ENCODE measurements at places on chromosomes 6 and 20. TPM values are rescaled to one million over a fixed set of nuclear protein-coding genes. Genes with fewer than 3 reads are reported as not detected.

The PACRG gene
- 1.7 TPM for total RNA-seq

DNA sequence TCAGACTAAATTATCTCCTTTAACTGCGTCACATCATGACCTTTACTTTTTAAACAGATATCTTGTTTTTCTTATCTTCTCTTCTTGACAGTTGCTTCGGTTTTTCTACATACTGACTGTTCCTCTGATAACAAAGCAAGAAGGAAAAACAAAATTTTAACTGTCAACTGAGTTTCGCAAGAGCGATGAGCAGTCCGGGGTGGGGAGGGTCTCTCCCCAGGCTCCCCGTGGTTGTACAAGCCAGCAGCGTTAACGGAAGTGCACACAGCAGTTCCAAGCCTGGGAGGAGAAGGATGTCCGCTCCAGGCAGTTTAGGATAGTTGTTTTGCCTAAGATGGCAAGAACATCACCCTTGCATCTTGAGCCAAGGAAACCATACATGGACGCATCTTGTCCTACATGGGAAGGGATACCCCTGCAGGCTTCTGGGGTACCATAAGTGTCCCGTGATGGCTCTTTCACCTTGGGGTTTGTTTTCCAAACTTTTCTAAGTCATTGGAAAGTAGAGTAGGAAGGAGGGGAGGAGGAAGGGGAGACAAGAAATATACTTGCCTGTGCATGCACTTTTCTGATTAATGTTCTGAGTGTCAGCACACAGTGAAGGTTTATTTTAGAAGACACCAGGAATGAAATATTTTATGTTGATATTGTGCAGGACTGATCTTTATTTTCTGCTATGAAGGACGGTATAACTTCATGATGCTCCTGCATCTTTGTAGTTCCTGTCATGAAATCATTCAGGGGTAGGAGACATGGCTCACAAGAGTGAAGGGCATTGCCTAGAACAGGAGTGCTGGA, 20.8 kb downstream of the SLC24A3 start:
- DNase-seq, result no peak
- H3K4me3 ChIP-seq, result no peak overlapping the region
- no peak overlapping the region for H3K27ac ChIP-seq
- no peaks in the 10 kb centered on the region for H3K36me3 ChIP-seq

DNA sequence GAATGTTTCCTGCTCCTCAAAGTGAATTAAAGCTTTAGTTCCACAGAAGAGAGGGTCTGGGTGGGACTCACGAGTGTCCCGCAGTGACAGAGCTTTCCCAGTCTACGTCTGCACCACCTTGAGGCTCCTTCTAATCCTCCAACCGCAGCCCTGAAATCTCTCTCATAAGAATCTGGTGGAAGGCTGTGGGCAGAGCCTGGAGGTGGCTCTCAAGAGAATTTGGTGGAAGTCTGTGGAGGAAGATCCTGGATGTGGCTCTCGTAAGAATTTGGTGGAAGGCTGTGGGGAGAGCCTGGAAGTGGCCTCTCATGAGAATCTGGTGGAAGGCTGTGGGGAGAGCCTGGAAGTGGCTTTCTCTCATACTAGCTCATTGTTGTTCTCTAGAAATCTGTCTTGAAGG, 13.8 kb upstream of the DUSP22 start:
- H3K4me1 ChIP-seq, result no peaks in the 10 kb centered on the region
- no peaks in the 10 kb centered on the region for H3K36me3 ChIP-seq
- no peak overlapping the region for H3K4me3 ChIP-seq
- no peak overlapping the region for H3K27ac ChIP-seq
- peaks cover 41% of the 10 kb centered on the region for H3K27me3 ChIP-seq

DNA sequence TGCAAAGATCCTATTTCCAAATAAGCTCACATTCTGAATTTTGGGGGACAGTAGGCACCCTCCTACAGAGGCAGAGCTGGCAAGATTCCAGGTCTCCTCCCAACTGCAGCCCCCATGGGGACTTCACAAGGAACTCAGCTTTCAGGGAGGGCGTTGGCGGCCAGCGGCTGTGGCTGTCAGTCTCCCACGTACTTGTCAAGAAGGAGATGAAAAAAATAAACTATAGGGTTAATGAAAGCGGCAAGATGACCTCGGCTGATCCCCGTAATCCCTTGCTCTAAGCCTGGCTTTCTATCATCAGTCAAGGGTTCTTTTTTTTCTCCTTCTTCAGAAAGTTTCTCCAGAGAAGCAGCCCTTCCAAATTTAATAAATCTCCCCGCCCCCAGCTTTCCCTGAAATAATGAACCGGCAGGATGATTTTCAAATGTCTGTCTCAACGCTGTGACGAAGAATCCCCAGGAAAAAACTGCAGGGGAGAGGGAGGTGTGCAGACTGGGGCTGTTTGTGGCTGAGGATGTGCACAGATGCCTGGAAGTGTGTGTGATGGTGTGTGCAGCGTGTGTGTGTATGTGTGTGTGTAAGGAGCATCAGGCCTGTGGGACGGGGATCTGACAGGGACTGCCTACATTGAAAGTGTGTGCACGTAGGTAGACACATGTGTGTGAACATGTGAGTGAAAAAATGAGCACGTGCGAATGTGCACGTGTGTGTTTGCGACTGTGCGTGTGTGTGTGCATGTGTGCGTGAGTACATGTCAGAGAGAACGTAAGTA, 78.7 kb downstream of the SLC2A10 start:
- H3K27ac ChIP-seq, result no peak overlapping the region
- H3K4me3 ChIP-seq, result no peak overlapping the region
- H3K27me3 ChIP-seq, result peaks cover 18% of the 10 kb centered on the region
- peaks cover 6% of the 10 kb centered on the region for H3K4me1 ChIP-seq
- no peaks in the 10 kb centered on the region for H3K36me3 ChIP-seq
- no peak for DNase-seq

The ADGB gene
- not detected for total RNA-seq

DNA sequence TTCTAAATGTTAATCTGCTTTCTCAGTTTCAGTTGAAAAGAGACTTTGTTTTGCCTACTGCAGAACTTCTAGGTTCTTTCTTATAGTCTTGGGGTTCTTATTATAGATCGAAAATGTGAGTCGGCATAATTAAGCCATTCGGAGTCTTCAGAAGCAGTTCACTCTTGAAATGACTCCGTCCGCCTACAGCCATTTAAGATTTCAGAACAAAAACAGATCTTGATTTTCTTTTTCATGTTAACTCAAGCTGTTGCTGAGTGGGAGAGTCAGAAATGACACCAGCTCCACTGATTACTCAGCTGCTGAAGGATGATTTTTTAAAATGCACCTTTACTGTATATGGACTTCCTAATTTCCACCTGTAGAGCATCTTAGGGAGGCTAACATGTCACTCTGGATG, 15.9 kb downstream of the PRDM1 start:
- peaks cover under 1% of the 10 kb centered on the region for H3K36me3 ChIP-seq
- H3K4me3 ChIP-seq, result no peak overlapping the region
- H3K27me3 ChIP-seq, result peaks cover 50% of the 10 kb centered on the region
- DNase-seq, result no peak
- peaks cover 32% of the 10 kb centered on the region for H3K4me1 ChIP-seq

DNA sequence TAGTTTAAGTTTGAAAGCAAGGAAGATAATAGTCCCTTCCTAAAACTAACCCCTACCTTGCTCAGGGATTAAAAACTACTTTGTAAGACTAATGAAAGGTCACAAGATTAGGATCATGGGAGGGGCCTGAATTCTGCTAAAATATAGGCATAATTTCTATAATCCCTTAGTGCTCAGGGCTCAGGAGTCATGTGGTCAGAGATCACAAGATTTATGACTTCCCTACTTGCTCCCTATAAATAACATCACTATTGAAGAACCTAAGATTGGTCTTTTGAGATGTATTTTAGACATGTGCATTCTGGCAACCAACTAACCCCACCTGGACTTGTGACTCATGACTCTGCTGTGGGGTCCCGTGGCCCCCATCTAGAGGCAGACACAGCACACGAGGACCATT, 81.1 kb downstream of the STMND1 start:
- no peak overlapping the region for H3K4me3 ChIP-seq
- no peaks in the 10 kb centered on the region for H3K36me3 ChIP-seq
- no peak overlapping the region for H3K27ac ChIP-seq
- peaks cover 6% of the 10 kb centered on the region for H3K27me3 ChIP-seq
- H3K4me1 ChIP-seq, result no peaks in the 10 kb centered on the region

GRCh38 chr6:12359036-12359435, 68.9 kb downstream of the EDN1 start:
- no peak overlapping the region for H3K27ac ChIP-seq
- no peaks in the 10 kb centered on the region for H3K36me3 ChIP-seq
- peaks cover 3% of the 10 kb centered on the region for H3K4me1 ChIP-seq
- no peak overlapping the region for H3K4me3 ChIP-seq
- no peaks in the 10 kb centered on the region for H3K27me3 ChIP-seq
- DNase-seq, result no peak

DNA sequence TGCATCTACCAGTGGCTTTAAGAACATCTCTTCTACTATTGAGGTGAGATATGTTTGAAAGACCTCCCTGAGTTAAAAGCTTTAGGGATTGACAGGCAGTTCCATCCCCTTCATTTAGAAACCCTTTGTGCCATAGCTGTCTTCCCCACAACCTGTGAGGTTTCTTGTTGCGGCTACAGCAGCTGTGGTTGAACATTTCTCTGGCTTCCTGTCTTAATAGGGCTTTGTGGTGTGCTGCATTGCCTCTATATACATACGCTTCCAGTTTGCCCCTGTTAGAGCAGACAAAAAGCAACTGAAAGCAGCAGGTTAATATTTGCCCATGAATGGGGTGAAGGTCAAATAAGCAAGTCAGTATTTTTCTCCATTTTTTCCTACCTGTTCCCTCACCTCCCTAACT, 210.2 kb downstream of the TMEM200A start:
- DNase-seq, result no peak
- H3K4me3 ChIP-seq, result no peak overlapping the region
- no peaks in the 10 kb centered on the region for H3K4me1 ChIP-seq
- H3K27me3 ChIP-seq, result no peaks in the 10 kb centered on the region

DNA sequence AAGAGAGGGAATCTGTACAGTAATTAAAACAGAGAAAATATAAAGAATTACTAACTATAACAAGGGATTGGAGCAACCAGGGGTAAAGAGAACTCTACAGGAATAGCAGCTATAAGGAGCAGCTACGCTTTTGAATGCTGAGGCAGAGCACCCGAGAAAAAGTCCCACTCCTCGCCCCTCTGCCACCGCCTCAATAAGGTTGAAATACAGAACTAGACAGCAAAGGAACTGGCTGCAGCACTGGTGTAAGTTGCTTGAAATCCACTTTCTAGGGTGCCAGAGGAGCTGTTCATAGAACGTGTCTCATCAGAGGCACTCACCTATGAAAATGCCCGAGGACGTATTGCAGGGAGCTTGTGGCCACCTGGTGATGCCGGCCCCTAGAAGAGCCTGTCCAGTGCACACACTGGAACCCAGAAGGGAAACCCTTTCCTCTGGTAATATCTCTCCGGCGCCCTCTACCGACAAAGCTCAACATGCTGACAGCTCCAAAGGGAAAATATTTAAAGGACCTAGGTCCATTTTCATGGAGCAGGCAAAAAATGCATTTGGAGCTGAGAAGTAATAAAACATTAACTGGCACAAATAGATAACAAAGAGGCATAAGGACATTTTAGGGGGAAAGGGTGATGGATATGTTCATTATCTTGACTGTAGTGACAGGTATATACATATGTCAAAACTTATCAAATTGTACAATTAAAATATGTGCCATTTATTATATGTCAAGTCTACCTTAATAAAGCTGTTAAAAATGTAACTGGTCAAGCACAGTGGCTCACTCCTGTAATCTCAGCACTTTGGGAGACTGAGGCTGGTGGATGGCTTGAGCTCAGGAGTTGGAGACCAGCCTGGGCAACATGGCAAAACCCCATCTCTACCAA, 137.4 kb upstream of the HDAC2 start:
- no peak overlapping the region for H3K27ac ChIP-seq
- no peak overlapping the region for H3K4me3 ChIP-seq
- H3K4me1 ChIP-seq, result peaks cover 20% of the 10 kb centered on the region
- no peaks in the 10 kb centered on the region for H3K36me3 ChIP-seq
- peak; percentile 64 for DNase-seq
- no peaks in the 10 kb centered on the region for H3K27me3 ChIP-seq

DNA sequence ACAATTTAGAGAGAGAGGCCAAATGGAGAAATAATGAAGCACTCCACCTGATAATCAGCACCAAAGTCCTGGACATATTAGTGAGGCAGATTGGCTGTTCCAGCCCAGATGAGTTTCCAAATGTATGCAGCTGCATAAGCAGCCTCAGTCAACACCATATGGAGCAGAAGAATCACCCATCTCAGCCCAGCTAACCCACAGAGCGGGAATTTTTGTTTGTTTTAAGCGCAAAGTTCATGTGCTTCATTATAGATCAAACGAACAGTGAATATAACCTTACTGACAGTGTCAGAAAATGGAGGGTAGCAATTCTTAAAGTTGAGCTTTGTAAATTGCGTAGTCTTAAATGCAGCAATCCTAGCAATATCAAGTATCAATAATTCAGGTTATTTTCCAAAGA, 234.0 kb upstream of the CEP162 start:
- H3K4me3 ChIP-seq, result no peak overlapping the region
- H3K27ac ChIP-seq, result no peak overlapping the region
- no peaks in the 10 kb centered on the region for H3K36me3 ChIP-seq

- peaks cover 23% of the 10 kb centered on the region for H3K4me1 ChIP-seq
- peak overlapping the region; percentile 90 for H3K27ac ChIP-seq
- no peak overlapping the region for H3K4me3 ChIP-seq
- H3K36me3 ChIP-seq, result no peaks in the 10 kb centered on the region
- no peaks in the 10 kb centered on the region for H3K27me3 ChIP-seq
Measured at GRCh38 chr20:34165018-34165619, 53.1 kb upstream of the EIF2S2 start.

DNA sequence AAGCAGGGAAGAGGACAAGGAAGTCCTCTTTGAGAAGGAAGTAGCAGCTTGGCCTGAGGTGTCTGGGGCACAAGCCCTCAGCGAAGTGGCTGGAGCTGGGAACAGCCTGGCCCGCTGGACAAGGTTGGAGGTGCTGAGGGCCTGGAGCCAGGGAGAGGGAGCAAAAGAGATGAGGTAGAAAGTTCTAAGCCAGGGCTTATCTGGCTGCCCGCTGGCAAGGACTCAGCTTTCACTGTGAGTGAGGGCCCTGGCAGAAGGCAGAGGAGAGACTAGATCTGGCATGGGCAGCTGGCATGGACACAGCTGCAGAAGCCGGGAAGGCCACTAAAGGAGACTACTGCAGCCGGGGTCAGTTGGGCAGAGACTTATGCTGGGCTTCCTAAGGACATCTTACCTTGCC, 21.8 kb upstream of the PCMTD2 start:
- H3K4me3 ChIP-seq, result no peak overlapping the region
- peaks cover 15% of the 10 kb centered on the region for H3K27me3 ChIP-seq
- H3K36me3 ChIP-seq, result no peaks in the 10 kb centered on the region
- no peak for DNase-seq
- H3K27ac ChIP-seq, result no peak overlapping the region

The PDE10A gene
- 13.0 TPM for total RNA-seq

DNA sequence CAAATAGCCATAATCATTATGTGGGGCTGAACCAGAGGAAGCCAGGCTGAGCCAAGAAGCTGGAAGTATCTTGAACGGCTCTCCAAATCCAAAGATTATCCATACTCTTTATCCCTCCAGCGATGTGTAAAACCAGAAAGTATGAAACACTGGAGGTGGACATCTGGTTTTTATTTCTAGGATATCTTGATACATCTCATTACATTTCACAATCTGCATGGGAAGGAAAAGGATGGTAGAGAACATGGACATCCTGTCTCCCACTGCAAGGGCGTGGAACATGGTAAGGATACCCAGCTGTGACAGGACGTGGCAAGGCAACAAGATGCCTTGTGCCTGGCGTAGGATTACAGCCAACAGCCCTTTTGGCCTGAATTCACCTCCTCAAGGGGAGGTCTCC, 20.1 kb downstream of the TRIM27 start:
- peaks cover 43% of the 10 kb centered on the region for H3K36me3 ChIP-seq
- H3K4me3 ChIP-seq, result no peak overlapping the region
- no peak for DNase-seq

Data from mesothelial cell of epicardium (in vitro differentiated cells).